ENCODE measurements at places on chromosomes 4 and X.

GRCh38 chr4:1767770-1768366 is 25.2 kb upstream of the FGFR3 start:
- DNase-seq, result no peak

GRCh38 chrX:82218361-82218760 is 1016.5 kb downstream of the SH3BGRL start:
- no peak for DNase-seq

- DNase-seq, result no peak
Measured at GRCh38 chrX:1788300-1788911, 173.5 kb downstream of the ASMT start.

DNA sequence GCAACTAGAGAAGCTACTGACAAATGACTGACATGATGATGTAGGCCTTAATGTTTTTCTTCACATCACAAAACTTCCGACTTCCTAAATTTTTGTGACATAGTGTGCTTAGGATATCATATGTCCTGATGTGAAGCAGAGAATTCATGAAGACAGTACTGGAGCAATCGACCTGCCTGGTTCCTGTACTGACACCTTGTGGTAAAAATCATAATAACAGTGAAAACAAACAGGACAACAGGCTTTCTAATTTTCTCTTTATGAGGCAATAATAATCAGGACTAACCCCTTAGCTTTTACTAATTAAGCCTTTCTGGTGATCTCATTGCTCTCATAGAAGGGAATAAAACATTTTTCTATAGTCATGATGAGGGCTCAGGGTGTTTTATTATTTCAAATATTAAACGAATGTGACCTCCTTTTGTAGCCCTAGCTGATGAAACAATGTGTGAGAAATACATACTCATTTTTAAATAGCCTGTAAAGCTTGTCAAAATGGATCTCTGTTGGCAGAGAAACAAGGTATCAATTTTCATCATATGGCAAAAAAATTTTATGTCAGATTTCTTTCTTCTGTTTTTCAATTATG is 158.4 kb downstream of the TENT5D start:
- DNase-seq, result no peak

- peak; percentile 93 for DNase-seq
Measured at GRCh38 chr4:109559983-109560686, at the start of gene MCUB. MCUB (plus strand) TSS chr4:109560246; CDS start chr4:109560338, 92 bp downstream.

GRCh38 chrX:19814240-19814639 is 73.2 kb downstream of the SH3KBP1 start:
- DNase-seq, result no peak

DNA sequence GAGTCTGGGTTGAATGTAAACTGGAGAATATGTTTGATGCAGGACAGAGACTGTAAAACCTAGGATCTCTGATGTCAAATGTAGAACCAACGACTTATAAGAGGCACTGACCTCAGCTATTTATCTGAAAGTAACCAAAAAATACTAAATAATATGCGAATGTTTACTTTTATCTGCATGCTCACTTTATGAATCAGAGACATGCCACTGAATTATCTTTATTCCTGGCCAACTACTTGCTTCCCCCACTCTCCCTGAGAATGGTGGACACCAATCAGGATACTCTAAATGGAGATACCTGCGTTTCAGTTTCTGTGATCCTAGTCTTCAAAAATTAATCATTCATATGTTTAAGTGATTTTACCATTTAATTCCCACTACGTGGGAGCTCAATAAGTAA is 1038.4 kb upstream of the PABPC4L start:
- no peak for DNase-seq

DNA sequence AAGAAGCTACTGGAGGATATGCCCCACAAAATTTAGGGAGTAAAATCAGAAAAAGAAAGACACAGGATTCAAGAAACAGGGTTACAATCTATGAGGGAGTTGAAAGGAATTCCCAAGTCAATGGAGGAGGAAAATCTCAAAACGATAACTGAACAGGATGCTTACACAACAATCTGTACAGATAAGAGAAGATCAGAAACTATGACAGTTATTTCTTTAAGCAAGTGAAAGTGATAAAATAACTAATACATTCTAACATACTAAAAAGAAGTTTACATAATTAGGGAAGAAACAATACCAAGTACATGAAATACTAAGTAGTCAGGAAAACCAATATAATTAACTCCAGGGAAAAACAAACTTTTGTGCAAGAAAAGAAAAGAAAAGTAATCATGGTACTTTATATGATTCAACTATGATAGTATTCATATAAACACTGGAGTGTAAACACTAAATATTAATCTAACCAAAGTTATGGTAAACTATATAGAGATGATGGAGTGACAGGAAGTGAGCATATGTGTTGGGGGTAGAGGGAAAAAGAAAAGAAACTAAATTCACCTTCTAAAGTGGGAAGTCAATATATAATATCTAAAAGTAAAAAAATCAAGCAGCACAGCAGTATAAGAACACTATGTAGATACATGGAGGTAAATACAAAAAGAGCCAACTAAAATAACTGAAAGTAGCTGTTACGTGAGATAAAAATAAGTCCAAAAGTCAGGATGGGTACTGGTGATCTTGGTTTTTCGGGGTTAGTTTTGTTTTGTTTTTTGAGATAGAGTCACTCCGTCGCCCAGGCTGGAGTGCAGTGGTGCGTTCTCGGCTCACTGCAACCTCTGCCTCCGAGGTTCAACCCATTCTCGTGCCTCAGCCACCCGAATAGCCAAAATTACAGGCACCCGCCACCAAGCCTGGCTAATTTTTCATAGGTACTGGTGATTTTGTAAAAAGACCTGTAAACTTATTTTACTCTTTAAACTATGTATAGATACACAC is 99.3 kb downstream of the TEX11 start:
- DNase-seq, result no peak

DNA sequence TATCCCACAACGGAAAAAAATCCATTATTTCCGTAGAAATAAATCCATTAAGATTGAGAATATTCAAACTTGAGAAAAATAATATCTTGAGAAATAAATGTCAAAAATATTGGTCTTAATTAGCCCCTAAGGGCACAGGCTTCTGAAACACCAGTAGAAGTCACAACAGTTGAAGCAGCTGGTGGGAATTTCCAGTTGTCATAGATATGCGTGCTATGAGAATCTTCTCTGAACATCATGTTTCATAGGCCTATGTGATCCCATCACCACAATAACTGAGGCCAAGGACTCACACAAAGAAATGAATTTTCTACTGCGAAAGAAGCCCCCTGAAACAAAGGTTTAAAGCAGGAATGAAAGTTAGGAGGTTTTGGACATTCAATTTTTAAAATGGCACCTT is 292.0 kb downstream of the DTHD1 start:
- no peak for DNase-seq

DNA sequence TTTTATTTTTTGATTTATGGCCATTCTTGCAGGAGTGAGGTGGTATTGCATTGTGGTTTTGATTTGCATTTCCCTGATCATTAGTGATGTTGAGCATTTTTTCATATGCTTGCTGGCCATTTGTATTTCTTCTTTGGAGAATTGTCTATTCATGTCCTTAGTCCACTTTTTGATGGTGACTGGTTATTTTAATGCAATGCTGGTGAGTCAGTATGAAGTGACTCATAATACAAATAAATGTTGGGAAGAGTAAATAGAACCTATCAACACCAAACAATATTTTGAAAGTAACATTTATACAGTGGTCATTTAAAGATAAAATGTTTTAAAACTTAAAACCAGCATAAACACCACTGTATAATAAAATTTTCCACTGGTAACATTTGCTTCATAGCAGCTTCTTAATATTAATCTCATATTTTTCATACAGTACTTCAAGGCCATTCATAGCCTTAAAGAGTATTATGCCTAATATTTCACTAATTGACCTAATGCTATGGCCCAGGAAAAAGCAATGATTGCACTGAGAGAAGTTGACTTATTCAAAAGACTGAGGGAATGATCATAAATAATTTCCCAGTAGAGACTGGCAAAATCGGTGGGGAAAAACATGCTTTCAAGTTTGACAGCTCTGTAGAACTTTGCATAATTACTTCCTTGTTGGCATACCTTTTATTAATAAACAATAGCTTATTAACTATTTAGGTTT is 33.9 kb downstream of the CASK start:
- no peak for DNase-seq

DNA sequence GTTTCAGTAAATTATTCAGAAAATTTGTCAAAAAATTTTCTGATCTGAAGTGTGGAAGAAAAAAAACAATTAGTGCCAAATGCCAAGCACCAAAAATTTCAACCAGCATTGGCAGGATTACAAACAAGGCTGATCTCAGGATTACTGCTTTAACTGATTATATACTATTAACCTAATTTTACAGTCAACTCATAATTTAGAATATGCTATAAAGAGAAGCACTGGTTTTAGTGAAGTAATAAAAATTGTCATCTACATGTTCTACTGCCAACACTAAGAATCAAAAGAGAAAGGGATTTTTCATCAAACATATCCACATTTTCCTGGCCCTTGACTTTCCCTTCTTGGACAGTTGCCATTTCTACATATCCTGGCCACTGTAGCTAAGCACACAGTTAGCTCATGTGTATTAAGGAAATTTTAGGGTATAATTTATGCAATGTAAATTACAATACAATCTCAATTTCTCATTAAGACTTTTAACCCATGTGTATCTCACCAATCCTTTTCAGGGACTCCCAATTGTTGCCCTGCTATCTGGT is 33.8 kb downstream of the THOC2 start:
- DNase-seq, result no peak

- DNase-seq, result no peak
Measured at GRCh38 chr4:73762409-73762808, 22.0 kb downstream of the CXCL8 start.

DNA sequence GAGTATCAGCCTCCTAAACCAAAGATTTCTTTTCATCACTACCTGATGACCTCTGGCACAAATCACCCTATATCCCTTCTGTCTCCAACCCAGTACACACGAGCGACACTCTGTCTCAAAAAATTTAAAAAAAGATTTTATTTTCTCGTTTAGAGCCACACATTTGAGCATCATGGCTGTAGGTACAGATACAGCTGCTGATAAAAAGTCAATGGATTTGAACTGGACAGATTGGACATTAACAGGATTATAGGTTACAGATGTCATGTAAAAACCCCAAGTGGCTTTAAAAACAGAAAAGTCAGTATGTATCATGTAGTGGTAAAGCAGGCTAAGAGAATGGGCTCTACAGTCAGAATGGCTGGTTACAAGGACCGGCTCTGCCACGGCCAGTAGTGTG is 171.1 kb downstream of the SCFD2 start:
- DNase-seq, result no peak

DNA sequence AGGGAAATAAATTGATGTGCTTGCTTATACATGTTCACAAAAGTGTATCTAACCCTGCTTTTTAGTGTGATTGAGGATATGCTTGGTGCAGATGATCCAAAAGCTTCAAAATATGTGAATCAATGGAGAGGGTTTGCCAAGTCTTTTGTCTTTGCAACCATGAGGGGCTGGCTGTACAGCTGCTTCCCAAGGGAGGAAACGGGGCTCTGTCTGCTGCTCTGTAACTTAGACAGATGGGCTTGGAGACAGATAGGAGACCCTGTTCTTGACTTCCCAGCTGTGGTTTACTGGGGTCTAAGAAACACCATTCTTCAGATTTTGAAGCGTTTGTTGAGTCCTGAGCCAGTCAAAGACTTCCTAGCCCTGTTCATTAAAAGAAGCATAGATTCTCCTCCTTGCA is 152.3 kb downstream of the DCLK2 start:
- DNase-seq, result no peak

DNA sequence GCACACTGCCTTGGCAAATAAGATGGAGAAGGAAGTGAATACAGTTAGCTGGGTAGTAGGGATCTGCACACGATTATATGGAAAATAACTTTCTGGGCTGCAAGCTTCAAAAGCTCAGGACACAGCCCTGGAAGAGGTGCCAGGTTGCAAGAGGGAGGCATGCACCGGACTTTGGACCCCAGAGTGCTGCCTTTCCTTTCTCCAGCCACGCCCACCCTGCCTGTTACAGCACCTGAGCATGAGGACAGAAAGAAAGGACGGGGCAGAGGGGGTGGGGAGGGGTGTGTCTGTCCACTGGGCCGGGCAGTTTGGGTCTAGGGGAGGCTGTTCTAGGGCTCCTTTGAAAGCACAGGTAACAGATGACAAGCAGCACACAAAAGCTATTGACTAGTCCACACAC is 152.8 kb downstream of the ENPP6 start:
- DNase-seq, result no peak

GRCh38 chrX:51461053-51462044 is 35.0 kb downstream of the NUDT11 start:
- DNase-seq, result no peak

DNA sequence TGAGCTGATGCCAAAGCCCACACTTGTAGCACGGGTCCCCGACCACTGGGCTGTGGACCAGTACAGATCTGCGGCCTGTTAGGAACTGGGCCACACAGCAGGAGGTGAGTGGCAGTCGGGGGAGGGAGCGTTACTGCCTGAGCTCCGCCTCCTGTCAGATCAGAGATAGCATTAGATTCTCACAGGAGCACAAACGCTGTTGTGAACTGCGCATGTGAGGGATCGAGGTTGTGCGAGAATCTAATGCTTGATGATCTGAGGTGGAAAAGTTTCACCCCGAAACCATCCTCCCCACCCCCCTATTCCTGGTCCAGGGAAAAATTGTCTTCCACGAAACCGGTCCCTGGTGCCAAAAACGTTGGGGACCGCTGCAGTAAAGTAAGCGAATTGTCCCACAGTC is 292.0 kb downstream of the DCTD start:
- no peak for DNase-seq

DNA sequence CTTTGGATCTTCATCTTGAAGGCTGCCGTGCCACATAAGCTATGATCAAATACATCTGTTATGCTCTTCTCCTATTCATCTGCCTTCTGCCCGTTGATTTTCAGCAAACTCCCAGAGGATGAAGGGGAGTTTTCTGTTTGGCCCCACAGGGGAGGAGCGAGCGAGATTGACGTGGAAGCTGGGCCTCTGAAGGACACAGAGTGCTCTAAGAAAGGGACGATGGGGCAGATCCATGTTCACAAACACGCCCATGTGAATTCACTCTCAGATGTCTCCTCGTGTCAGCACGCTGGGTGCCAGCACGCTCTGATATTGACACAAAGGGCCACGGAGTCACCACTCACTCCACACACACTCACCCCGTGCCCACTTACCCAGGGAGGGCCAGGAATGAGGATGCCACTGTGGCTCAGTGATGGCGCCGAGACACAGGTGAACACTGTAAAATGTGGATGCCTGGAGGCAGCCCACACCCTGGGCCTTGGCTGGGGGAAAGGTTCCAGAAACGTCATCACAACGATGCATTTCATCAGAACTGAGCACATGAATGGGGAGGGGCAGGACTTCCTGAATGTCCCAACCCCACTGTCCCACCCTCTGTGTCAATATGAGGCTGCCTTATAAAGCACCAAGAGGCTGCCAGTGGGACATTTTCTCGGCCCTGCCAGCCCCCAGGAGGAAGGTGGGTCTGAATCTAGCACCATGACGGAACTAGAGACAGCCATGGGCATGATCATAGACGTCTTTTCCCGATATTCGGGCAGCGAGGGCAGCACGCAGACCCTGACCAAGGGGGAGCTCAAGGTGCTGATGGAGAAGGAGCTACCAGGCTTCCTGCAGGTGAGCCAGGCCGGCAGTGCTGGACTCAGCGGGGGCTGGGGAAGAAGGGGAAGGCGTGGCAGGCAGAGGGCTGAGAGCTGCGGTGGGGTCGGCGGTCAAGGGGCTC is at the start of gene S100P:
TSS of gene S100P (plus strand) at position 648 of the 946 bp plus-strand sequence. CDS start at position 703, 55 bp downstream.
- no peak for DNase-seq

- no peak for DNase-seq
Measured at GRCh38 chr4:47535567-47536147, 50.6 kb downstream of the ATP10D start.

GRCh38 chr4:101785486-101785885 is 5.0 kb upstream of the BANK1 start:
- no peak for DNase-seq

GRCh38 chr4:86033171-86033570 is 326.7 kb downstream of the MAPK10 start:
- DNase-seq, result peak; percentile 76

Data from sigmoid colon (tissue), 7 donors.